NCI-H1436 (cell line): ENCODE measurements at places on chromosomes 1 and 21.

DNA sequence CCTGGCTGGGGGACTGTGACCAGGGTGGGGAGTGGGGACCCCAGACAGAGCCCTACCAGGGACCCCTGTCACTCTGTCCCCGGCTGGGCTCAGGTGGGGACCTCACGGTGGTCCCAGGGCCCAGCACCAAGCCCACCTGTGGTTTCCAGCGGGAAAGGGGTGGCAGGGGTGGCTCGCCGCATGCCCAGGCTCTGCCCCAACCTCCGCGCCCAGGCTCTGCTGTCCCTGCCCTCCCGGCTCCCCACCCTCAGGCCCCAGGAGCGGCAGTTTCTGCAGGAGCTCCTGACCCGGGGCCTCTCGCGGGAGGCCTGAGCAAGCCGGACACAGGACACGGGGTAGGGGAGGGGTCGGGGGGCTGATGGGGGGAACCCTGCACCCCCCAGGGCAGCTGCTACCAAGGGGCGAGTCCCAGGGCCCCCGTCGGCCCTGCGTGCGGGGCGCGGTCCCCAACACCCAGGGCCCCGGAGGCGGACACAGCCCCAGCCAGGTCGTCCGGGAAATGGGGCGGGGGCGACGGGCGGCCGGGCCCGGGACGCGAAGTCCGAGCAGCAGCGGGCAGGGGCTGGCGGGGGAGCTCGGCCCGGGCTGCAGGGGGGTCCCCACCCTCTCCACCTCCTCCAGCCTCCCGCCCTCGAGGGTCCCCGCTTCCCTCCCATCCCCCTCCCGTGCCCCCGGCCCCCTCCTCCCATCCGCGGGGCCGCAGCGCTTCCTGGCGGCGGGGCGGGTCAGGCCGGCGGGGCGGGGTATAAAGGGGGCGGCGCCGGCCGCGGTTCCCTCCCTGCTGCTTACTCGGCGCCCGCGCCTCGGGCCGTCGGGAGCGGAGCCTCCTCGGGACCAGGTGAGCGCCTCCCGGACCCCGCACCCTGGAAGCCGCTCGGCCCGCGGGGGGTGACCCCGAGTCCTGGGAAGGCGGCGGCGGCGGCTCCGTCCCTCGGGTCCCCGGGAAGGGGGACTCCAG lies at the start of gene COL6A2:
Gene COL6A2 (plus strand): TSS at position 777 of the 958 bp plus-strand sequence.
- DNase-seq: no peak

DNA sequence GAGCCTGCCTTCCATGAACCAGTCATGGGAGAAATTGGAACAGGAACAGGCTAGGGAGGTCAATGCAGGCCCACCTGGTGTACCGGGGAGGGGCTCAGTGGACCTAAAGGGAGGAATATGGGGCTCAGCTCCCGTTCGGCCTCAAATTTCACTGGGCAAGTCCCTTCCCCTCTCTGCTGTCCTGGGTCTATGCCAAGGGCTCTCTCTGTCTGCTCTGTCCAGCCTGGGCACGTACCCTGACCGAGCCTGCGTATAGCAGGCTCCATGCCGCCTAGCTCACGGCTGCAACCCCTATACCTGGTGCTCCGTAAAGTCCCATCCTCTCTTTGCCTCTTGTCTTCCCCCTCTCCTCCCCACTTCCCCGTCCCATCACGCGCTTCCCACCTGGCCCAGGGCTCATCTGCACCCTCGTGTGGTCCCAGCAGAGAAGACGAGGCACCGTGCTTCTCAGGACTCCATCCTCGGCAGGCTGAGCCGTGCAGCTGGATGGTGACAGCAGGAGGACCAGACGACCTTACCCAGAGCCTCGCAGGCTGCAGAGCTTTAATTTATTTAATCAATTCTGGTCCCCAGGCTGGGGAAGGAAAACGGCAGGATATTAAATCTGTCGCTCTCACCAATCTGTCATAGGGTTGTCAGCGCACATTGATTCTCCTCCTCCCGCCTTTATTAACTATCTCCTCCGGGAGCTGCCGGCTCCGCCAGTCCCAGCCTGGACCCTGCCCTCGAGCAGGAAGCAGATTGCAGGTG lies 25.0 kb upstream of the DISP3 start:
- peak; percentile 49 for DNase-seq

- no peak for DNase-seq
Observed at GRCh38 chr1:43536196-43536863, 5.6 kb downstream of the PTPRF start.

GRCh38 chr1:5744341-5744740 lies 247.9 kb downstream of the NPHP4 start:
- DNase-seq: no peak

- DNase-seq: peak; percentile 84
Observed at GRCh38 chr1:209456878-209457277, 126.6 kb upstream of the CAMK1G start.

GRCh38 chr1:230498704-230499103 lies 72.6 kb upstream of the PGBD5 start:
- no peak for DNase-seq
